Activated CD8-positive, alpha-beta memory T cell treated with anti-CD3 and anti-CD28 coated beads for 48 hours (primary cell): ENCODE measurements at places on chromosomes 11 and 22.
A peak's percentile ranks its signal among the peaks of the same experiment; 100 is the strongest.

- DNase-seq = no peak
These were observed 10.6 kb downstream of the PITPNM1 start for GRCh38 chr11:67494371-67495233.

DNA sequence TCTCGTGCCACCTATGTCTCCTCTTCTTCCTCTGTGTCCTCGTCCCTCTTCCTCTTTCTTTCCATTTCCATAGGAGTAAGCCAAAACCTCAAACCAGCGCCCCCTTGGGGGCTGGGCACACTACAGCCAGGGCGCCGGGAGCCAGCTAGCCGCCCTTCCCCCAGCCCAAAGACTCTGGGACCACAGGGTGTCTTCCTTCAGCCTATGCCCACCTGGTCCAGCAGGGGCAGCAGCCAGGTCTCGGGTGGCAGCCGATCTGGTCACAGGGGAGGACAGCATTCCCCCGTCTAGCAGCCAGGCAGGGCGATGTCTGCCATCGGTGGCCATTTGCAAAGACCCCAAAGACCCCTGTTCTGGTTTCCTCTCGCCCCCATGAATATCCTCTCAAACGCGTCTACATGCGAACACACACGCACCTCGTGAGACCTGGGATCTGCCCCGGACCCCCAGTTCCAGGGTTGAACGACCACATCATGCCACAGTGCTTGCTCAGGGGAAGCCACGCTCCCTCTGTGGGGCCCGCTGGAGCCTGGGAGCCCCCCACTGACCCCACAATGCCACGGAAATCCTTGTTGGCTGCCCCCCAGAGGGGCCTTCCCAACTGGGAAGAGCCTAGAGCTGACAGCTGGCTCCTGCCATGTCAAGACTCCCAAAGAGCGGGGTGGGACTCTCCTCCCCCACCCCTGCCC, 546.0 kb upstream of the CCDC179 start:
- DNase-seq = no peak

DNA sequence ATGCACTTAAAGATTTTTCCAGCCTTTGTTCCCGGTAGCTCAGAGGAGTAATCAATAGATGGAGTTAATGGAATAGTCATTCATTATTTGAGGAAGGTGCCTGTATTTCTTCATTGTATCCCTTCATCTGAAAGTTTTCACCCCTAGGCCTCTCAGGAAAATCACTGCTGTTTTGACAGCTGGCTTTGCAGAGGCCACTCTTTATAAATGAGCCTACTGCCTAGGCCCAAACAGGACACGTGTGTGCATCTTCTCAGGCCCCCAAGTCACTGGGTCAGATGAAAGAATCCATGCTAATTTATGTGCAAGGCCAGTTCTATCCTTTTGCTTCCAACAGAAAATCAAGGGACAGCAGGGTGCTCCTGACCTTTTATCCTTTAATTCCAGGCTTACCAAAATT, 76.8 kb downstream of the MPPED2 start:
- DNase-seq = no peak

DNA sequence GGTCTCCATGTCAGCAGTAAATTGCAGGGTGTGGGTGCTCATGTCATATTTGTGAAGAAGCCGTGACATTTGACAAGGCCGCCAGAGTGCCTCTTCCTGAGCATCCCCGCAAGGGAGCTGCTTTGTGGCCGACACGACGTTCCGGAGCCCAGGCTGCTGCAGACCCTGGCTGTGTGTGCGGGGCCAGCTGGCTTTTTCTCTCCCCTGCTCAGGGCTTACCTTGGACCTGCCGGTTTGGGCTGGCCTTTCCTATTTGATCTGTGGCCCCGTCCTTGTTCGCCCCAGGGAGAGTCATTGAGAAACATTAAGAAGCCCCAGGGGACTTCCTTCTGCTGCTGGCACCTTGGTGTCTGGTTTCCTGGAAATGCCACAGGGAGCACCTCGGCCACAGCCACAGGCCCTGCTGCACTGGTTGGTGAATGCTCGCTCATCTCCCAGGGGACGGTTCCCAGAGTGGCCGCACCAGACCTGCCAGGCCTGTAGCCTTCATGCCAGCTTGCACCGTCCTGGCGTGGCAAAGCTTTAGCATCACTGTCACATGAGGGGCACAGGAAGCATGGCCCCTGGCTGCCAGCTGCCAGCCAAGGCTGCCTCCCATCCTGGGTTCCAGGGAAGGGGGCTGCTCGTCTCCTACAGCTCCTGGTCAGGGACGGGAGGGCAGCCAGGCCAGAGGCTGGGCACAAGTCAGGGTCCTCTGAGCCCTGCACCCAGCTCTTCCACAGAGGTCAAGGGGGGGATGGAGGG, 5.4 kb downstream of the GRK2 start:
- peak; percentile 61 for DNase-seq

DNA sequence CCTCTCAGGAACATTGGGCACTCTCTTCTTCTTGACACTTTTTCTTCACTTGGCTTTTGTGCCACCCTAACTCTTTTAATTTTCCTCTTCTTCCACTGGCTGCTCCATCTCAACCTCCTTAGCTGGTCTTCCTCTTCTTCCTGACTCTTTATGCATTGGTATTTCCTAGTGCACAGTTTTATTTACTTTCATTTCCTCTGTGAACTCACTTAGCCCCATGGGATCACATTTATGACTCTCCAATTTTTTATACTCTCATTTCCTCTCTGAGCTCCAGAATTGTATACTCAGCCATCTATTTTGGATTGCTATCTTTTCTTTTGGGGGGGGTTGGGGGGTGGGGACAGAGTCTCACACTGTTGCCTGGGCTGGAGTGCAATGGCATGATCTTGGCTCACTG, 38.5 kb upstream of the LARGE1 start:
- no peak for DNase-seq

- DNase-seq = no peak
These were observed 66.0 kb upstream of the PAX6 start for GRCh38 chr11:31877083-31877482.

GRCh38 chr22:45880716-45881523, 96.0 kb downstream of the WNT7B start:
- DNase-seq = no peak

- no peak for DNase-seq
These were observed 830 bp downstream of the ACAT1 start for GRCh38 chr11:108122166-108122628.

DNA sequence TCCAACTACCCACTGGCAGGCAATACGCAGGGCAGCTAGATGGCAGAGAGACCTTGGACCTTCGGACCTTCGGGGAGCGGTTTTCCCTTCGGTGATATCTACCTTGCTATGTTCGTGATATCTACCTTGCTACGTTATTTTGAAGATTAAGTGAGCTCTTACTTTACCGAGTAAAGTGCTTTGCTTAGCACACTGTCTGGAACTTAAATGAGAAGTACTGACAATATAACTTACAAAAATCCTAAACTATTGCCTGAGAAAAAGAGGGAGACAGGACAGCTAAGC, 1.0 kb upstream of the PRDM10 start:
- no peak for DNase-seq

DNA sequence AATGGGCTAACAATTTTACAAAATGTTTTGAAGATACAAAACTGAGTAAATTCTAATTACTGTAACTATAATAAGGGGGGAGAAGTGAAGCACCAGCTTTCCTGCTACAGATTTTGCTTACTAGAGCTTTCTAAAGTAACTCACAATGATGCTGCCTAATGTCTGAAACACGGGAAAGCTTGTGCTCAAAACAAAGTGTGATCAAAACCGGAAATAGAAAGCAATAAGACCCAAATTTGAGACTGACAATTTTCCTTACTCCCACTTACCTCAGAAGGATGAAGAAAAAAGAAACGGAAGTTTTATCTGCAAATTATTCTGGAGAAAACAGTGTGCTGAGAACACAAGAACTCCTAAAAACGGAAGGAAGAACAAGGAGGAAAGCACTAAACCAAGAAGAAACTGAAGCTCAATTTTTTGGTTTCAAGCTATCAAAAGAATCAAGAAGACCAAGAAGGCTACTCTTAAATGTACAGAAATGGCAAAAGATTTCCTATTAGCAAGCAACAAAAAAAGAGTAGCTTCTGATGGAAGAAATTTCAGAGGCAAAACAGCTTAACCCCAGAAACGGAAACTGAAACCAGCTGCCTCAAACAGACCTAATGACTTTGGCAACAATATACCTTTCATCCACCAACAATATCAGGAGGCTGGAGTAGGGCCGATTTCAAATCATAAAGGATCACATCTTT, 33.4 kb downstream of the AMBRA1 start:
- DNase-seq = no peak

DNA sequence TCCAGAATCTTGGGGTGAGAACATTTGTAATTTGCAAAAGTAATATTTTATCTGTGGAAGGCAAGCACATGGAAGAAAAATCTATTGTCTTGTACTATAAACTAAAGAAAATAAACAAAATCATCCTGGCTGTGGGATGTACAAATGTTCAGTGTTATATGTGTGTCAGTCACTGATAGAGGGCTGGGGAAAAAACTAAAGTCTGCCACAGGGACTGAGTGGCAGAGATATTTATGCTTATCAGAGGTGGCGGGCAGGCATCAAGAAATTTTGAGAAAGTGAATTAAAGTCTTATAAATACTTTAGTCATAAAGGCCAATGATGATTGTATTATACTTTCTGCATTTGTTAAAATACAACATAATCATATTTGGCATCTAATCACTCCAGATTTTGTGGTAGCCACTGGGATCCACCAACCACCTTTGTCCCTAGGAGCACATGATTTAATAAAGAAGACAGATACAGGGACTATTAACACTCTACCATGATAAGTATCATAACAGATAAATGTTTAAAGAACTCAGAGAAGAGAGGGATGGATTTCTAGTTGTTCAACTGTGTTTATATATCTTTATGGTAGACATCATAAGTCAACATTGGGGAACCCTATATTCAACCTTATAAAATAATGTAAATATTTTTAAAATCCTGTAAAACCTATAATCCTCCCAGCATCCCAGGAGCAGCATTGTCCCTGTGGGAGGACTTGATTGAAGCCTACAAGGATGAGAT, 2.6 kb upstream of the ENDOD1 start:
- no peak for DNase-seq

GRCh38 chr22:38843201-38843656, 599 bp downstream of the NPTXR start:
- peak; percentile 38 for DNase-seq

DNA sequence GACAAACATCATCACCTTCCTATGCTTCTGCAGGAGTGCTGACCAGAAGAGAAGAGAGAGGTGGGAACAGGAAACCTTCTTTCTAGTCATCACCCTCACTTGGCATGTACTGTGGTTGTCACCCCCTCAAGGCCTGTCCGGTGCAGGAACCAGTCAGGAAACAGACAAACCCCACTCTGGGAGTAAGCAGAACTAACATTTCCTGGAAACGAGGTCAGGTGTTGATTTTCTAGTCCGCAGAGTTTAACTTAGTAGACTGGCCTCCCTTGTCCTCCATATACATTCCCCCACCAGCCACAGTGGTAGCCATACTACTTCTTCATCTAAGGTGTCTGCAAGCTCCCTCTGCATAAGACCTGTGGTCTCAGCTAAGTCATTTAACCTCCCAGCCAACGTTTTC, 80.7 kb upstream of the NCAM1 start:
- DNase-seq = no peak

DNA sequence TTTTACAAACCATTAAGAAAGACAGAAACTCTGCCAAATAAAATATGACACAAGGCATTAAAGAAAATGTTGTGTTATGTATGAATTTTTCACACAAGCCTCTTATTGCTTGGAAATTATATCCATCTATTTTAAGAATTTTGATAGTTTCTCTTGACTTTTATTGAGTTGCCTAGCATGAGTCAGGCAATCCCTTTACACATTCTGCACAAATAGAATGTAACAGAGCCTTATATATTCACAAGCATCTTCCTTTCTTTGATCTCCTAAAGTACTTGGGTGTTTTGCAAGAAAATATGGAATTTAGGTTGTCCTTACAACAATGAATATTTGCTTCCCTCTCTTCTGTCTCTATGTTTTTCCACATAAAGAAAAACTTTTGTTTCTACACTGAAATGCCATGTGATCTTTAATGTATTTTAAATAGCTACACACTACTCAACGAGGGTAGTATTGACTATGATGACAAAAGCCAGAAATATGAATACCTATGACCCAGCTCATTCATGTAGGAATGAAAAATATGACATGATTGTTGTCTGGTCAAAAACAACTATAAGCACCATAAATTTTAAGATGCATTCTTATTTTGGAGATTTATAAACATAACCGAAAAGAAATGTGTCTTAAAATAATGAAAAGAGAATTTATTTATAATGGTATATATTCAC, 398.8 kb downstream of the GUCY1A2 start:
- no peak for DNase-seq

- no peak for DNase-seq
These were observed 37.1 kb downstream of the PKNOX2 start for GRCh38 chr11:125201525-125202141.

- no peak for DNase-seq
These were observed 50.3 kb downstream of the MICAL2 start for GRCh38 chr11:12160680-12161079.

DNA sequence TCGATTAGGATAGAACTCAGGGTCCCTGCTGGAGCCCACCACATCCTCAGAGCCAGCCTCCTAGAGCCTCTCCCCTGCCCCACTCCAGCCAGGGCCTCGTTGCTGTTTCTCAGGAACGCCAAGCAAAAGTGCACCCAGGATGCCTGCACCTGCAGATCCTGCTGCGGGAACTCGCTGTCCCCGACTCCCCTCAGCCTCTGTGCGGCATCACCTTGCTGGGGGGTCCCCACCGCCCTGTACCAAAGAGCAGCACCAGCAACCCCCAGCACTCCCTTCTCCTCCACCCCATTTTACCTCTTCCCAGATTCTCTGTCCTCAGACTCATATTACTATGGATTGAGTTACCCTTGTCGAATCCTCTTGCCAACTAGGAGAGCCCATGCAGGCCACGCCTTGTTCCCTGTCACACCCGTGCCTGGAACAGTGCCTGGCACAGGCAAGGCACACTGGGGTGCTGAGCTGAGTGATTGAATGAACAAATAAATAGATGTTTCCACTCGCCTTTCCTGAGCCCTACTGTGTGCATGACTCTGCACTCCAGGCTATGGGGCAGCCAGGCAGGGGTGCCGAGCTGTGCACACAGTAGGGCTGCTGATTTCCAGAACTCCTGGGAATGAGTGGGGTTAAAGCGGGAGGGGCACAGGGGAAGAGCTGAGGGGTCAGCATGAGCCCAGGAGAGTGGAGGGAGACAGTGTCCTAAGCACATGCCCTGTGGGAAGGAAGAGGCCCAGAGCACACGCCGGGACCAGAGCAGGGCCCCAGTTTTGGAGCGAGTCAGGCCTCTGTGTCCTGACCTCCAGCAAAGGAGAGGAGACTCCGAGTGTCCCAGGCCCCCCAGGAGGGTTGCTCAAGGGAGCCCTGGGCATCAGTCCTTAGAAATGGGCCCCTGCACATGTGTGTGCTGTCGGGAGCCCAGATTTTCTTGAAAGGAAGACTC, 44.3 kb downstream of the LINC01488 start:
- DNase-seq = no peak

GRCh38 chr22:42842658-42843370, 14.3 kb downstream of the ARFGAP3 start:
- DNase-seq = no peak
